ENCODE measurements at places on chromosomes 2 and 18.

DNA sequence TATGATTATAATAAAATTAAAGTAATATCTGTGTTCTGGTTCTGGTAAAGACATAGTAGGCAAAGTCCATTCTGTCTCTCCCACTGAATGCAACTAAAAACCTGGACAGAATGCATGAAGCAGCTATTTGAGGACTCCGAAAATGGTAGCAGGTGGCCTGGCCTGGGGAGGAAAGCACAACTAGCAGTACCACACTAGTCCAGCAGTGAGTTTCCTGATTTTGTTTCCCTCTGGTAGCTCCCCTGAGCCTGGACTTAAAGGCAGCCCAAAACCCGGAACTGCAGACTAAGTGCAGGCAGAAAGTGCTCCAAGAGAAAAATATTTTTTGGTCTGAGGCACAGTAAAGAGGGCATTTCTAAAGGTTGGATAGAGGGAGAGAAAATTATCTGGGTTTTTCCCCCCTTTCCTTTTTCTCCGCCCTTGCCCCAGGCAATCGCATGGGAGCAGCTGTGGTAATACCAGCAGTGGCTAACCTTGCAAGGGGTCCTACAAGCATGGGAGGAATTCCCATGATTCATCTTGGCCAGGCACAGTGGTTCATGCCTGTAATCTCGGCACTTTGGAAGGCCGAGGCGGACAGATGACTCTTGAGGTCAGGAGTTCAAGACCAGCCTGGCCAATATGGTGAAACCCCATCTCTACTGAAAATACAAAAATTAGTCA, 32.3 kb downstream of the ASXL2 start:
- no peak for DNase-seq

DNA sequence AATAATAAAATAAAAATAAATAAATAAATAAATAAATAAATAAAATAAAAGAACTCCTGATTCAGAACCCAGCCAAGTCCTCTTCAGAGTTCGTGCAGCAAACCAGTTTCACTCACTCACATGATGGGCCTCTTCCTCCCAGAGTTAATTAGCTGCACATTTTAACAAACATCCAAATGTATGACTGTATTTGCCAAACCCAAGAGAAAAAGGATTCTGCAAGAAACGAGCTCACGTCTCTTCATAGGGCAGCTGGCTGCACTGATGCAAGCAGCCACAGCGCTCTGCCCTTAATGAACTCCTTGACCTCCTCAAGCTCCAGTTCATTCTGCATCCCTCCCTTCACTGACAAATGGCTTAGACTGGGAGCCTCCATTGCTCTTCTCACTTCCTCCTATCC, 55.1 kb downstream of the MREG start:
- DNase-seq = no peak

- DNase-seq = no peak
These were observed 39.0 kb downstream of the EN1 start for GRCh38 chr2:118808429-118808809.

GRCh38 chr18:6731222-6731596, 1.7 kb downstream of the ARHGAP28 start:
- DNase-seq = no peak

DNA sequence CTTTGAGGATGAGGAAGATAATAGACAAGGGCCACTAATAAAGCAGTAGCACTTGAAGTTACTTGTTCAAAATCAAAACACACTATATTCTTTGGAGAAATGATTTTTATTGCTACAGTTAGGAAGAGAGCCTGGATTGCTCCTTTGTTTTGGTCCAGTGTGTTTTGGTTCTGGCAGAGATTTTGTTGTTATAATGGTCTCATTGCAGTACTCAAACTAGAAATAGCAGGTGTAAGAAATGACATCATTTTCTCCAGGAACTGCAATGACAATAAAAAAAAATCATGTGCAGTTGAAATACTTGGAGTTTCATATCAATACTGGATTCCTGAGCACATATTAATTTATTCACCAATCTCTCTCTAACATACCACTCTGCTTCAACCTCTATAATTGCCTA, 490.3 kb downstream of the CCDC85A start:
- DNase-seq = no peak

- DNase-seq = no peak
These were observed 171.9 kb downstream of the FMNL2 start for GRCh38 chr2:152506843-152507242.

DNA sequence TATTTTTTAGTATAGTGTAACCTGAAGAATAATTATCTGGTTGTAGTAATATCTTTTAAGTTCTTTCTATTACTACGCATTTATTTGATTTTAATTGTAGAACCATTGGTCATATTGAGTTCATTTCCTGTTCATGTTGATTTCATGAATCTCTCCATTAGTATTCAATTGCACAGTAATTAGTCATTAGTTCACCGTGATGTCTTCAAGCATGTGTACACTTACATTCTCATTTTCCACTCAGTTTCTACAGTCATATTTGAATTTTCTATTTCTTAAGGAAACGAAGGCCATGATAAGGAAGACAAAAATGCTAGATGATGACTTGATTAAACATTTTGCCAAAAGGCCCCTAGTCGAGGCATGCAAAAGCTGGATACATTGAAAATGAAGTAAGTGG, 333.7 kb upstream of the FANCL start:
- no peak for DNase-seq
